ENCODE measurements at places on chromosomes 5 and 9.
A peak's percentile ranks its signal among the peaks of the same experiment; 100 is the strongest.

- no peak for DNase-seq
Measured at GRCh38 chr9:133956520-133957076, 35.5 kb downstream of the VAV2 start.

- DNase-seq = no peak
Measured at GRCh38 chr9:90092508-90092907, 487.7 kb downstream of the GADD45G start.

DNA sequence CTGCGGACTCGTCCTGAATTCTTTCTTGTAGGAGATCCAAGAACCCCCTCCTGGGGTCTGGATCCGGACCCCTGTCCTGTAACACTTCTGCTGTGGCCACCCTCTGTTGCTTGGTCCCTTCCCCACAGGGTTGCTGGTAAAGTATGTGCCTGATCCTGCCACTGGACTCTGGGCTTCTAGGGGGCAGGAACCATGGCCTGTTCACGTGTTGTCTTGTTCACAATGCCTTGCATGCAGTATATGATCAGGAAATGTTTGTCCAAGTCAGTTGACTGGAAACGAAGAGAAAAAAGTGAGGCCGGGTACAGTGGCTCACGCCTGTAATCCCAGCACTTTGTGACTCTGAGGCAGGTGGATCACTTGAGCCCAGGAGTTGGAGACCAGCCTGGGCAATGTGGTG is 139.3 kb upstream of the ALDH1B1 start:
- no peak for DNase-seq

DNA sequence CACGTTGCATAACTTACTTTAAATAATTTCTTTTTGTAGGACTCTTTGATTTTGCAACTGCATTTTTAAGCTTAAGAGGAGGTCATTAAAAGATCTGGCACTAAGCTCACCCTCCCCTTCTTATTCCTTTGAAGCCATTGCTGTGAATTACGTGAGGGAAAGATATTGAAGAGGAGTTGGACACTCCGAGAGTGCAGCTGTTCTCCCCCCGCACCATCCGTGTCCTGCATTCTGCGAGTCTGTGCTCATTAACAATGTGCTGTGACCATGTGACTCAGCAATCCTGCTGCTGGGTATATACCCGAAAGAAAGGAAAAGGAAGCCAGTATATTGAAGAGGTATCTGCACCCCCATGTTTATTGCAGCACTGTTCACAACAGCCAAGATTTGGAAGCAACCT is 40.0 kb downstream of the NXNL2 start:
- DNase-seq = no peak

- no peak for DNase-seq
Measured at GRCh38 chr9:114465906-114466900, 39.1 kb downstream of the WHRN start.

DNA sequence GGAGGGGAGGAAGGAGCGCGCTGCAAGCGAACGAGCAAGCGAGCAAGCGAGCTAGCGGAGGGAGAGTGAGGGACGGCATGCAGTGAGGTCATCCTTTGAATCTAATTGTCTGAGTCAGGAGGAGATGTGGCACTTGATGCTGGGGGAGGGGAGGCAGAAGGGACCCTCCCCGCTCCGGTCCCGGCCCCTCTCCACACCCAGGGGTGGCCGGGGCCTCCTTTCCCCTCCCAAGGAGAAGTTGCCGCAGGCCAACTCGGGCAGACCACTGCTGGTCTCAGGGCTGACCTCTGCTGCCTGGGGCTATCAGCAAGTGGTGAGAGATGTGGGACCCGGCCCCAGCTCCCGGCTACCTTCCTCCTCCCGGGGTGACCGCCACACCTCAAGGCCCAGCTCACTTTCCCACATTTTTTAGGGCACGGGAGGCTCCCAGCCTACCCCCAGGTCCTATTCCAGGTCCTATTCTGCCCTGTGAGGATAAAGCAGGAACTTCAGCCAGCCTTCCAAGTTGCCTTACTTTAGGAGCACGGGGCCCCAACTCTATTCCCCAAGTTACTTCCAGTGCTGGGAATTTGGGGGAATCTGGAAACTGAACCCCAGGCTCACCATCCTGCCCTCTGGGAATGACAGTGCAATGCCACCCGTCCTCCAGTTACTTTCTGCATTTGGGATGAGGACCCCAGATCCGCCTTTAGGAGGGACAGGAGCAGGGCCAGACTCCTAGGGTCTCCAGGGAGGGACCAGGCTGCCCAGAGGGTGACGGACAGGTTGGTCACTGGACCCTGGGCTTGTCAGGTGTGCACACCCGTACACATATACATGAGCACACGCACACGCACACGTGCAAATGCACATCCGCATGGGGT is 11.1 kb downstream of the CNTFR start:
- peak; percentile 19 for DNase-seq

- DNase-seq = no peak
Measured at GRCh38 chr9:72827950-72828731, 124.7 kb downstream of the ALDH1A1 start.

GRCh38 chr5:155626592-155626991 is 613.0 kb downstream of the KIF4B start:
- DNase-seq = no peak

DNA sequence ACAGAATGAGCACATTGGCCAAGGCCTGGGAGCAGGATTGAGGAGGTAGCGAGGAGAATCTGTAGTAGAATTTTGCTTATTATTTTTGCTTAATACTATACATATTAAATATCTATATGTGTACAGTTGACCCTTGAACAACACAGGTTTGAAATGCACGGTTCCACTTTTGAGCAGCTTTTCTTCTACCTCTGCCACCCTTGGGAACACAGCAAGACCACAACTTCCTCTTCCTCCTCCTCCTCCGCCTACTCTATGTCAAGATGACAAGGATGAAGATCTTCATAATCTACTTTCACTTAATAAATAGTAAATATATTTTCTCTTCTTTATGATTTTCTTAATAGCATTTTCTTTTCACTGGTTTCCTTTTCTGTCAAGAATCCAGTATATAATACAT is 541.4 kb downstream of the KCTD16 start:
- DNase-seq = no peak
